ENCODE measurements at places on chromosomes 16 and 17. TPM values are rescaled to one million over a fixed set of nuclear protein-coding genes. Genes with fewer than 3 reads are reported as not detected.

DNA sequence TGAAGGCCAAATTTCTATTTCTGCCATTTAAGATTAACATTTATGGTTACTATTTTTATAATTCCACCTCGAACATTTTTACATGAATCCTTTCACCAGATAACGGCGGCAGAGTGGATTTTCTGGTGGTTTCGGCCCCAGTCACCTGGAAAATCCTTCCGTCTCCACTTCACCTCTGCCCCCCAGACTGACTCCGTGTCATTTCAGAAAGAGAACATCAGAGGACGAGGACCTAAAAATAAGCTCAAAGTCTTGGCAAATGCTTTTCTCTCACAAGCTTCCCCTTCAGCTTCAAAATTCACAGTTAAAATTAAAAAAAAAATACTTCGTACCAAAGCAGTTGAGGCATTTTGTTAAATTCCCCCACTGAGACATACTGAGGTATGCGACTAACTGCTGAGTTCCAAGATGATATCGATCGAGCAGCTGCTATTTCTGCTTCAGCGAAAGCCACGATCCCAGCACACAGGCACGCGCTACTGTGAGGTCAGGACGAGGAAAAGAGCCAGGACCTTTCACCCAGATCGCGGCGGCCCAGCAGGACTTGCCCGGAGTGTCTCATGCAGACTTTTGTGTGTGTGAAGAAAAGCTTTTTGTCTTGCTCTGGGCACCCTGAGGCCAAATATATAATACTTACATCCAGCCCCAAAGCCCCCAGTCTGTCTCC lies 36.8 kb downstream of the ASPA start:
- H3K4me3 ChIP-seq = no peak overlapping the region
- H3K36me3 ChIP-seq = no peaks in the 10 kb centered on the region
- no peak overlapping the region for H3K27ac ChIP-seq
- no peak for DNase-seq

GRCh38 chr16:74837056-74837455 lies 62.4 kb upstream of the FA2H start:
- DNase-seq = no peak
- no peaks in the 10 kb centered on the region for H3K36me3 ChIP-seq
- H3K4me3 ChIP-seq = no peak overlapping the region
- H3K27me3 ChIP-seq = no peaks in the 10 kb centered on the region

GRCh38 chr16:22859925-22860324 lies 46.0 kb downstream of the HS3ST2 start:
- H3K27me3 ChIP-seq = peaks cover 33% of the 10 kb centered on the region
- no peaks in the 10 kb centered on the region for H3K4me1 ChIP-seq
- no peak overlapping the region for H3K4me3 ChIP-seq
- H3K36me3 ChIP-seq = no peaks in the 10 kb centered on the region
- DNase-seq = no peak
- no peak overlapping the region for H3K27ac ChIP-seq

METRN gene
- 193 TPM for total RNA-seq

DNA sequence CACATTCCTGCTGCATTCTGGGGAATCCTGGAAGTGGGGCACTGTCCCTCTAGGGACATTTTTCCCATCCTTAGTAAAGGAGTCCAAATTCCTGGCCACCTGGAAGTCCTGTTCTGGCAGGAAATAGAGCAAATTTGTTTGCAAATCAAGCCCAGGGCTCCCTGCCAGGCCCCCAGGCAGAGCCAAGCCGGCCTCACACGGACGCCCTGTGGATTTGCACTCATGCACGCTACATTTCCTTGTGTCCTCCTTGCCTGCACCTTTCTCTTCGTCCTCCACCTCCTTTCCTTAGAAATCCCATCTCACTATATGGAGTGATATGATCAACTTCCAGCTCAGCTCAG lies 7.0 kb upstream of the CALB2 start:
- H3K36me3 ChIP-seq = no peaks in the 10 kb centered on the region
- no peaks in the 10 kb centered on the region for H3K4me1 ChIP-seq
- H3K4me3 ChIP-seq = no peak overlapping the region
- no peak for DNase-seq

DNA sequence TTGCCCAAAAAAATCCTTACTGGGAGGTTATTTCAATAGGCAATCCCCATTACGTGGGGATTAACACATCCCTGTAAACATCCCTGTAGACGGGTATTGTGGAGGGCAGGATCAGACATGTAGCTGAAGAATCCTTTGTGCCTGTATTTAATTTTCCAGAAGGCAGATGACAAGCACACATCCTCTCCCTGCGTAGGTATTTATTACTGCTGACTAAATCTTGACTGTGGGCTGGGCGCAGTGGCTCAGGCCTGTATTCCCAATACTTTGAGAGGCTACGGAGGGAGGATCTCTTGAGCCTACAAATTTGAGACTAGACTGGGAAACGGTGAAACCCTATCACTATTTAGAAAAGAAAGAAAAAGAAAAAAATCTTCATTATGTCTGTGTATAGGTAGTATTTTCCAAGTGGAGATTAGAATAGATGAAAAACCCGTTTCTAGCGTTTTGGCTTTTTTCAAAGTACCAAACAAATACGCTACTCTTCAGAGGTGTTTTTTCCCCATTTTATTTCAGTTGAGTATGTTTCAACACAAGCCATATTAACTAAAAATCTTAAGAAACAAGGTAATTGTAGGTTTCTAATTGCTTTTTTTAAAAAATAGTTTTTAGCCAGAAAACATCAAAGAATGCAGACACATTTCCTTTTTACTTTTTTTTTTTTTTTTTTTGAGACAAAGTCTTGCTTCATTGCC lies 1.5 kb upstream of the MARF1 start:
- H3K4me3 ChIP-seq = peak overlapping the region; percentile 72
- peaks cover 54% of the 10 kb centered on the region for H3K4me1 ChIP-seq
- H3K27me3 ChIP-seq = no peaks in the 10 kb centered on the region
- H3K27ac ChIP-seq = peak overlapping the region; percentile 88

DNA sequence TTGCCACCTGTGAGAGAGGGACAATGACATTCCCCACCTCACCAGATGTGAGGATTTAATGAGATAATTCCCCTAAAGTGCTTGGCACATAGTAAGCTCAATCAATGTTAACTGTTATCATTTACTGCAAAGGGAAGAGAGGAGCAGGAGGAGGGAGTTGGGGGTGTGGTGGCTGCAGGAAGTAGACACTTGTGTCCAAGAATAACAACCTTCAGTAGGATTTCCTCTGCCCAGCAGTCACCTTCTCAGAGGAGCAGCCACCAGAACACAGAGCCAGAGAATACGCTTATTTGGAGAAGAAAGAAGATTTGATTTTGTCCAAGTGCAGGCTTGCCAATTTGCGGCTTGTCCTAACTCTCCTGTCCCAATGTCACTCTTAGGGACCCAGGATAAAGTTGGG lies 10.2 kb downstream of the CBX4 start:
- no peak overlapping the region for H3K4me3 ChIP-seq
- H3K27ac ChIP-seq = no peak overlapping the region
- H3K4me1 ChIP-seq = peaks cover 30% of the 10 kb centered on the region

DECR2 gene
- total RNA-seq = 17.1 TPM

- peaks cover 8% of the 10 kb centered on the region for H3K4me1 ChIP-seq
- H3K27ac ChIP-seq = no peak overlapping the region
- no peak overlapping the region for H3K4me3 ChIP-seq
- peak; percentile 58 for DNase-seq
- H3K36me3 ChIP-seq = peaks cover 4% of the 10 kb centered on the region
Observed at GRCh38 chr17:72118335-72119076, 2.3 kb upstream of the SOX9 start.

PTX4 gene
- total RNA-seq = not detected

DNA sequence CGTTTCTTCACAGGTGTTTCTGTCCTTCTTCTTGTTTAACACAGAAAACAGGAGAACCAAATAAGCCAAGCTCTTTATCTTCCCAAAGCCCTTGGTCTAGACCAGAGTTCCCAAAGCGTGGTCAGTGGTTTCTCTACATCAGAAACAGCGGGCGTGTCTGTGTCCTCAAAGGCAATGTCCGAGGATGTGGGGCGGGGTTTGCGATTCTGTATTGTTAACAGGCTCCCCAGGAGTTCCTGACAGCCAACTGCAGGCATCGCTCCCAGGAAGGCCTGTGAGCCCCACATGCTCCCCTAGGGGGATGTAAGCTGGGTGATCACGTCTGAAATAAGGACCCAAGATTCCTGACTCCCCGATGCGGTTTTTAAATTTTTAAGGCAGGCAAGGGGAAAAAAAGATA lies 28.4 kb upstream of the SLC25A19 start:
- peaks cover 23% of the 10 kb centered on the region for H3K36me3 ChIP-seq
- no peak for DNase-seq
- H3K27ac ChIP-seq = no peak overlapping the region
- H3K27me3 ChIP-seq = no peaks in the 10 kb centered on the region
- H3K4me3 ChIP-seq = no peak overlapping the region

TMEM106A gene
- 3.5 TPM for total RNA-seq

DNA sequence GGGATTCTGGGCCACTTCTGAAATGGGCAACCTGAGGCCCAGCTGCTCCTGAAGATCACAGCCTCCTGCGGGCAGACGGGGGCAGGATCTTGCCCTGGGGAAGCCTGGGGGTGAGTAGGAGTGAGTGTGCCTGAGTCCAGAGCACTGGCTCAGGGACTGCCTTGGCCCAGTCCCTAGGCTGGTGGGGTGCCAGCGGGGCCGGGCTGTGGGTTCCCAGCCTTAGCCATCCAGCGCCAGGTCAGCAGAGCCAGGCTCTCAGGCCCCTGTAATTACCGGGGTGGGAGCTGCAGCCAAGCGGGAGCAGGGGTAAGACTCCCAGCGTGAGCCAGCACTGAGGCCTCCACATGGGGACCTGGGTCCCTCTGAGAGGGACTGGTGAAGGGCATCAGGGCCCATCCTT lies 8.2 kb downstream of the SPNS2 start:
- no peaks in the 10 kb centered on the region for H3K27me3 ChIP-seq
- H3K4me3 ChIP-seq = no peak overlapping the region
- no peak for DNase-seq
- no peaks in the 10 kb centered on the region for H3K4me1 ChIP-seq
- no peak overlapping the region for H3K27ac ChIP-seq

- DNase-seq = no peak
- no peaks in the 10 kb centered on the region for H3K4me1 ChIP-seq
- no peak overlapping the region for H3K27ac ChIP-seq
Observed at GRCh38 chr17:35817196-35817595, 7.9 kb downstream of the TAF15 start.

OTOA gene
- not detected for total RNA-seq

DNA sequence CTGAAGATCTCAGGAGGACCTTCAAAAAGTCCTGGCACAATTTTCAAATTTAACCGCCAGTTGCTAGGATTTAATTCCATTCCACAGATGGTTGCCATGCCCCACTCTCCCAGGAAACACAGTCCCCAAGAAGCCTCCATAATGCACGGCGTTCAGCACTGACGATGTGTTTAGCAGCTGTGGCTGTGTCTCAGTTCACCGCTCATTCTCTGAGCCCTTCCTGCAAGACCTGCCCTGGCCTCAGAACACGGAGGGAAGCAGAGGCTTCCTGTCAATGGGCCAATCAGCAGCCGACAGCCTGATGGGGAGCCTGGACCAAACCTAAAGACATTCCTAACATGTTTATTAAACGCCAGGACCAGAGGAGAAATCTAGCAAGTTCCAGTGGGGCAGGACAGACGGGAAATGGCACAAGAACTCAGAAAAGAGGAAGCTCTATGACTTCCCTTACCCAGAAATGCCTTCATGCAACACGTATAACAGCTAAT lies 4.9 kb downstream of the MYLK3 start:
- no peaks in the 10 kb centered on the region for H3K27me3 ChIP-seq
- no peak for DNase-seq
- H3K36me3 ChIP-seq = no peaks in the 10 kb centered on the region
- no peaks in the 10 kb centered on the region for H3K4me1 ChIP-seq
- no peak overlapping the region for H3K27ac ChIP-seq
- H3K4me3 ChIP-seq = no peak overlapping the region

GRCh38 chr17:4357030-4357628 lies 9.3 kb downstream of the UBE2G1 start:
- no peak overlapping the region for H3K4me3 ChIP-seq
- no peak for DNase-seq
- H3K27me3 ChIP-seq = no peaks in the 10 kb centered on the region
- peaks cover 10% of the 10 kb centered on the region for H3K36me3 ChIP-seq
- H3K4me1 ChIP-seq = peaks cover 49% of the 10 kb centered on the region

DNA sequence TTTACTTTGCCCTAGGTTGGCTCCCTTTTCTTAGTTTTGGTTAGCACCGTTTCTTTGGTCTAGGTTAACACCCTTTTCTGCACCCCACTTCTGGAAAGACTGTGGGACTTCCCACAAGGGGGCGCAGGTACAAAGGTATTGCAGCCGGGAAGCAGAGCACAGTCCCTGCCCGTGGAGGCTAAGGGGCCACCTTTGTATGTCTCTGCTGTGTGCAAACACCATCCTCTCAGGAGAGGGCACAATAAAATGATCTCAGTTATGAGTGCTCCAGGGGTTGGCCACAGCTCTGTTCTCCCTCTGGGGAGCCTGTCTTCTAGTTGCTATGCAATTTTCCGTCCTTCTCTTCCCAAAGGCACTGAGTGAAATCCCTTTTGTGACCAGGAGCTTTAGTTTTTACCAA lies 28.4 kb upstream of the TMC5 start:
- H3K27me3 ChIP-seq = no peaks in the 10 kb centered on the region
- peaks cover 39% of the 10 kb centered on the region for H3K4me1 ChIP-seq
- no peak for DNase-seq
- no peak overlapping the region for H3K27ac ChIP-seq

TEKT3 gene
- 0.64 TPM for total RNA-seq

- H3K36me3 ChIP-seq = no peaks in the 10 kb centered on the region
- H3K4me1 ChIP-seq = no peaks in the 10 kb centered on the region
- no peak overlapping the region for H3K27ac ChIP-seq
- no peak for DNase-seq
- peaks cover 23% of the 10 kb centered on the region for H3K27me3 ChIP-seq
Observed at GRCh38 chr17:45751466-45751865, 32.7 kb upstream of the CRHR1 start.

DRC3 gene
- total RNA-seq = 2.4 TPM

GRCh38 chr16:931626-932500 lies 38.9 kb downstream of the LMF1 start:
- H3K27ac ChIP-seq = no peak overlapping the region
- H3K27me3 ChIP-seq = no peaks in the 10 kb centered on the region
- H3K36me3 ChIP-seq = no peaks in the 10 kb centered on the region
- no peaks in the 10 kb centered on the region for H3K4me1 ChIP-seq
- no peak overlapping the region for H3K4me3 ChIP-seq

ACSF2 gene
- 52.4 TPM for total RNA-seq
